ENCODE measurements at places on chromosomes 2 and 18. TPM values are rescaled to one million over a fixed set of nuclear protein-coding genes. Genes with fewer than 3 reads are reported as not detected.

The KLHL30 gene
- 0.17 TPM for total RNA-seq

DNA sequence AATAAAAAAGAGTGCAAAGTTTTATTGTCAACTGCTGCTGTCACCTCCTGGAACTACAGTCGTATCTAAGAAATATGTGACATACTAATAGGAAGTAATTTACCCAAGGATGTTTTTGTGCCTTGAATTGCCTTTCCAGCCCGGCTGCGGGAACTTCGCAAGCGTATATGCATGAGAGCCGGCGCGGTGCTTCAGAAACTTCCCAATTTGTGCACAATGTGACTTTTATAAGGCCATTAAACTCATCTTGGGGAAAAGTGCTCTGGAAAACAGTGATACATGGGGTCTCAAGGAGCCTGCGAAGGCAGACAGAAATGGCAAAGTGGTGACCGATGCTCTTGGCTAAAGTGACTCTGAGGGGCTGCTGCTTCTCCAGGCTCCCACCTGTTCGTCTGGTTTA, 41.7 kb upstream of the CELF4 start:
- no peak for DNase-seq

The CFAP221 gene
- total RNA-seq, result not detected

The ZC3H6 gene
- total RNA-seq, result 20.3 TPM

GRCh38 chr2:201137505-201138400, 21.8 kb downstream of the CFLAR start:
- DNase-seq, result no peak

DNA sequence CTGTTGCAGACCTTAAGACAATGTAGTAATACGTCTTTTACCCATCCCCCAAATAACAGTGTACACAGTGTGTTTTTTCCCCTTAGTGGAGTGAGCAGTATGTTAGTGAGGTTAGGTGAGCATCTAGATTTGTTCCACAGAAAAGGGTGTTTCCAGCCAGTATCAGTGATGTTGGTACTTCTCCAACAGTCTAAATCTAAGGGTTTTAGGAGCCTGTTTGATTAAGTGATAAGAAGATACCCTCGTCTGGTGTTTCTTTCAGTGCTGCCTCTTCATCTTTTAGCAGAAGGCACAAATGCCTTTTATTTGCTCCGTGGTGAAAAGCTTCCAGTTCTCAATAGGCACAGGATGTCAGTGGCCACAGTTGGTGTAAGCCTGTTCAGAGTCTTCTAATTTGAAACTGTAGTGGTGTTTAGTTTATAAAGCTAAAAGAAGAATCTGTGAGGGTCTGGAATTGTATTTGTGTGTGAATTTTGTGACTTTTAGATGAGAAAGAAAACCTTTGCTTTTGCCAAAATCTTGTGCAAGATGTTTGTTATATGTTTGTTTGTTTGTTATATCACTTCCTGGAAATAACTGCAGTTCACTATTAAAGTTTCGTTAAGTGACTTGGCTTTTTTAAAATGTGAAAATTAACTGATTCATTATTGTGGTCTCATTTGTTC, 71.2 kb downstream of the MAP4K4 start:
- no peak for DNase-seq

GRCh38 chr2:145203891-145204290, 684.0 kb upstream of the ZEB2 start:
- no peak for DNase-seq

- DNase-seq, result no peak
Observed at GRCh38 chr2:109591206-109591605, 22.6 kb downstream of the SEPTIN10 start.

The TSPYL6 gene
- not detected for total RNA-seq

- no peak for DNase-seq
Observed at GRCh38 chr2:168850846-168851245, 39.4 kb downstream of the SPC25 start.

DNA sequence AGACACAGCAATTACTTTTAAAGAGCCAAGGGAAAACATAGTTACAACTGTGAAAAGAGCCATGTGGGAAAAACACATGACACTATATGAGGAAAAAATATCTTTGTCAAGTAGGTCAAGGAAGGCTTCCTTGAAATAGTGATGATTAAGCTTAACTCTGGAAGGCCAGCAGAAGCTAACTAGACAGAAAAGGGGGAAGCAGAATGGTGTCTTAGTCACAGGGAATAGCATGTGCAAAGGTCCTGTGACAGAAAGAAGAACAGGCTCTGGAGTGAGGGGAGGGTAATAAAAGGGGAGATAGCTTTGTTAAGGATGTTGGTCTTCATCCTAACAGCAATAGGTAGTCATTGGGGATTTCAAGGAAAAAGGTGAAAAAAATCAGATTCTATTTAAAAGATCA, 64.0 kb downstream of the ARHGAP25 start:
- no peak for DNase-seq

The QPCT gene
- total RNA-seq, result 6.8 TPM

The SLC25A12 gene
- 19.9 TPM for total RNA-seq

DNA sequence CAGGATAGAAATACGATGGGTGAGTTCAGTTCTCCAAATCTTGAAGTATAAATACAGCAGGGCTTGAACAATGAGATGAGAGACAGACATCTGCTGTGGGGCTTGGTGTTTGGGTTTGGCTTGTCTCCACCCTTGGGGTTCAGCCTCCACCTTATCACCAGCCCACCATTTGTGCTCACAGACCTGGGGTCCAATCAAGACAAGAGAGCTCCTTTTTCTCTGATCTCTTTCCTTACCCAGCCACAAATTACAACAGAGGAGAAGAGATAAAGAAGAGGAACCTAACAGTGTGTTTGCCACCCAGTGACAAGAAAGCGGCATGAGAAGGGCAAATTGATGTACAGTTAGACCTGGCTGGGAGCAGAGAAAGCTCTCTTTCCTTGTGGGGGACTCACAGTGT, 204.5 kb upstream of the CXCR4 start:
- no peak for DNase-seq

DNA sequence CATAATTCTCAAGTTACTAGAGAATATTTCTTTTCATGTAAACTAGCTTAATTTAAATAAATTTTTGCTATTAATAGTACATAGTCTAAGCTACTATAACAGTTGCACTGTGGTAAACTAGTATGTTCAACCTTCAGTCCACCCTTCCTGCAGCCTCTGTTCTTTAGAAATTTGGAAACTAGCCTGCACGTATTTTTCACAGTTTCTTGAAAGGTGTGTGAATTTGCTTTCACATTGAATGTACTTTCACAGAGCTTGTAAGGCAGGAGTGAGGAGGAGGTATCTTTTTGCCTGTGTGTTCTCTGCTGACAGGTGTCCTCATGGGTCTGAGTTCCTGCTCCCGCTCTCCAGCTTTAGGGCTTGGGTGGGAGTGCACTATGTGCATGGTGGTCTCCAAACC, 117.5 kb downstream of the ATP9B start:
- DNase-seq, result no peak

The CGREF1 gene
- 1.9 TPM for total RNA-seq

DNA sequence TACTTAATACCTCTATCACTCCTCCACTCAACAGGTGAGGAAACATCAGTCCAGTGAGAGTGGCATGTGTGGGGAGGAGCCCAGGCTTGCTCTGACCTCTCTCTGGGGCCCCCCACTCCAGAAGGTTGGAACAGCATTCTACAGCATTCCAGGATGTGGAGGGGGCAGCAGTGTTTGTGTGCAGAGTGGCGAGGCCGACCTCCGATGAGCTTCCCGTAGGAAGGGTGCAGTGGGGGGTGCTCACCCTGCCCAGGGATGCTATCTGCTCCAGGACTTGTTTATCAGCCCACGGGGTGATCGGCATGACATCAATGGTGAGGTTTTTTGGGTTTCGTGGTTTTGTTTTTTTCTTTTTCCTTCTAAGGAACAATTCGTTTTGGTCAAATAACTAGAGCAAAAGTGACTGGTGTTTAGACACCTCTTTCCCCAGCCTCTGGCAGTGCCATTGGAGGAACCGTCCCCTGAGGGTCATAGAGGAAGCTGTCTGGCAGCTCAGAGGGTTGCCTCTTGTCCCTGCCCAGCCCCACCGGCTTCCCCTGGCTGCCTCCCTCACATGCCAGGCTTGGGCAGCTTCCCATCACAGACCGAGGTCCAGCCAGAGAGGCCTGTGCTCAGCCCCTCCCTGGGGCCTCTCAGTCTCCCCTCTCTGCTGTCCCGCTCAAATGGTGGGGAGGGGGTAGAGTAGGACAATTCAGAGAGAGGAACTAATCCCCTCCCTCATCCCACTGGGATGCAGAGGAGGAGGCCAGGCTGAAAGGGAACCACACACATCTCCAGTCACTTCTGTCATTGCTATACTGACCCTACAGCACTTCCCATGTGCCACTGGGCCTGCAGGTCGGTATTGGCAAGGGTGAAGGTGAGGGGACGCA, 96.5 kb downstream of the ZFP36L2 start:
- no peak for DNase-seq

- no peak for DNase-seq
Observed at GRCh38 chr2:235000426-235001236, 48.8 kb downstream of the SH3BP4 start.

The OTOF gene
- total RNA-seq, result 0.60 TPM
